ENCODE measurements at places on chromosomes 7 and 10. TPM values are rescaled to one million over a fixed set of nuclear protein-coding genes. Genes with fewer than 3 reads are reported as not detected.
A peak's percentile ranks its signal among the peaks of the same experiment; 100 is the strongest.

GRCh38 chr7:106895246-106895864 lies 30.3 kb downstream of the PIK3CG start:
- DNase-seq = no peak

- DNase-seq = no peak
These were observed 5.4 kb upstream of the COBL start for GRCh38 chr7:51321961-51322515.

DNA sequence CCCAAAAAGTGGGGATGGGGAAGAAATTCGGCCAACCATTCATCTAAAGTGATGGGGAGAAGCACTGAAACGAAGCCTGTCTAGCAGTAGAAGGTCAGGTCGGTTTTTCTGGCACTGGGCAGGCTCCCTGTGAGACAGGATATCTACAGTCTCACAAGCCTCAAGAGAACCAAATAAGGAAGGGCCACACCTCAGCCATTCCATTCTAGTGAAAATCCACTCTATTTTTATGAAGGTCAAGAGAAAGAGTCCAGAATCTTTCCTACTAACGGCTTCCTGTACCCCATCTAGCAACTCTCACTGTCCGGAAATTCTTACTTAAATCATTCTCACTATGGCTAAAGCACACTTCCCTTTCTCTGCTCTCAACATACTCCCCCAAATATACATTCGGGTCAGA lies 267.1 kb downstream of the PRPF18 start:
- DNase-seq = no peak

- DNase-seq = no peak
These were observed 120.9 kb upstream of the DIP2C start for GRCh38 chr10:810351-810846.

- no peak for DNase-seq
These were observed 30.6 kb downstream of the POR start for GRCh38 chr7:75945297-75946168.

- DNase-seq = no peak
These were observed 77.7 kb upstream of the GLI3 start for GRCh38 chr7:42314696-42315095.

DNA sequence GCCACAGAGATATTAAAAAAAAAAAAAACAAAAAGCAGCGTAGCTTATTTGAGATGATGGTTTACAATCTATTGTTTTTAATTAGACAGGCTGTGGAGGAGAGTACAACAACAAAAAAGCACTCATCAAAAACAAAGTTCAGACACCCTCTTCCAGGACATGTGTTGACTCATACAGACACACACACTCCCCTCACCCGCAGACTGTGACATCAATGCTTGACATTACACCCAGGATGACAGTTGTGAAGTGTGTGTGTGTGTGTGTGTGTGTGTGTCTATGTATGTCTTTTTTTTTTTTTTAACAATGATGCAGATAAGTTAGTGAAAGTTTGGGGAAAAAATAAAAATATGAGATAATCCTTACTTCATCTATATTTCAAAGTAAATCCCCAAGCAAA lies 303.6 kb downstream of the GPAM start:
- no peak for DNase-seq

GRCh38 chr10:67834375-67834774 lies 3.6 kb downstream of the DNAJC12 start:
- DNase-seq = no peak

DNA sequence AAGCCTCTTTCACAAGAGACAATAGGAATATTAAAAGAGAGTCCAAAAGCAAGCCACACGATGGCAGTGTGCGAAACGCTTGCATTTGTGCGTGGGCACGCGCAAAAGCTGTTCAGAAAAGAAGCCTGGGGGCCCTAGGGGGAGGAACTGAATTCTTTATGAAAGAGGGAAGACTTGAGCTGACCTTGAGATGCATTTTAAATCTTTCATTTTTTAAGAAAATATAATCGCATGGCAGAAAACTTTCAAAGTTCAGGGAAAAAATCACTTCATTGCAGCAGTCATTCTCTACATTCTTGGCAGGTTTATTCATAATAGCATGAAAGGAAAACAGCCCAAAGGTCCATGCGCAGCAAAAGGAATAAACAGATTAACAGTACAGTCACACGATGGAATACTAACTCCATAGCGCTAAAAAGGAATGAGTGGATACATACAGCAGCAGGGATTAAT lies 206.5 kb upstream of the PRKCQ start:
- peak; percentile 29 for DNase-seq

- DNase-seq = no peak
These were observed 221.5 kb upstream of the AOAH start for GRCh38 chr7:36945612-36946400.

DNA sequence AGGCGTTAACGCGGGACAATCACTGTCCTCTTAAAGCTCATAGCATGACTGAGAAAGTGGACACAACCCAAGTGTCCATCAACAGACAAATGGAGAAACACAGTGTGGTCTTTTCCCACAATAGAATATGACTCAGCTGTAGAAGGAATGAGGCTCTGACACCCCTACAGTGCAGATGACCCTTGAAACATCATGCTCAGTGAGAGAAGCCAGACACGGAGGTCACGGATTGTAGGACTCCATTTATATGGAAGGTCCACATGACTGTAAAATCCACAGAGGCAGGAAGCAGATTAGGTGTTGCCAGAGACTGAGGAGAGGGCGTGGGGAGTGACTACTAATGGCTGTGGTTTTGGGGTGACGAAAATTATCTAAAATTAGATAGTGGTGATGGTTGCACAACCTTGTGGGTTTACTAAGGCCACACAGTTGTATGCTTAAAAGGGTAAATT lies 6.1 kb upstream of the NCAPG2 start:
- no peak for DNase-seq

GRCh38 chr7:36931892-36932291 lies 207.6 kb upstream of the AOAH start:
- DNase-seq = no peak

- DNase-seq = no peak
These were observed 84.3 kb upstream of the MTPN start for GRCh38 chr7:136061433-136061832.

DNA sequence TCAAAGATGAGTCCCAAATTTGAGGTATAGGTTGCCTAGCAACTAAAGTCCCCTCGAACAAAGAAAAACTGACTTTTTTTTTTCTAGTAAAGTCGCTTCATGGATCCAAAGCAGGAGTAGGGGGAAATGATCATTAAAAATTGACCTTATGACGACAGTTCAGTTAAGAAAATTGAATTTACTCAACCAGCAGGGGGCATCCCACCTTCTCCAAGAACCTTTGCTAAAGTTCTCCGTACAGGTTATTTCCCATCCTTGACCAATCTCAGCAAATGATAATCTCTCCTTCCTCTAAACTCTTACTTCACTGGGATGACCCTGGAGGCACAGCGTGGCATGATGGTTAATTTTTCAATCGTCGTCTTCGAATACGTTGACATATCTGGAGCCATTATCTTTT lies 228.3 kb downstream of the CALN1 start:
- no peak for DNase-seq

DNA sequence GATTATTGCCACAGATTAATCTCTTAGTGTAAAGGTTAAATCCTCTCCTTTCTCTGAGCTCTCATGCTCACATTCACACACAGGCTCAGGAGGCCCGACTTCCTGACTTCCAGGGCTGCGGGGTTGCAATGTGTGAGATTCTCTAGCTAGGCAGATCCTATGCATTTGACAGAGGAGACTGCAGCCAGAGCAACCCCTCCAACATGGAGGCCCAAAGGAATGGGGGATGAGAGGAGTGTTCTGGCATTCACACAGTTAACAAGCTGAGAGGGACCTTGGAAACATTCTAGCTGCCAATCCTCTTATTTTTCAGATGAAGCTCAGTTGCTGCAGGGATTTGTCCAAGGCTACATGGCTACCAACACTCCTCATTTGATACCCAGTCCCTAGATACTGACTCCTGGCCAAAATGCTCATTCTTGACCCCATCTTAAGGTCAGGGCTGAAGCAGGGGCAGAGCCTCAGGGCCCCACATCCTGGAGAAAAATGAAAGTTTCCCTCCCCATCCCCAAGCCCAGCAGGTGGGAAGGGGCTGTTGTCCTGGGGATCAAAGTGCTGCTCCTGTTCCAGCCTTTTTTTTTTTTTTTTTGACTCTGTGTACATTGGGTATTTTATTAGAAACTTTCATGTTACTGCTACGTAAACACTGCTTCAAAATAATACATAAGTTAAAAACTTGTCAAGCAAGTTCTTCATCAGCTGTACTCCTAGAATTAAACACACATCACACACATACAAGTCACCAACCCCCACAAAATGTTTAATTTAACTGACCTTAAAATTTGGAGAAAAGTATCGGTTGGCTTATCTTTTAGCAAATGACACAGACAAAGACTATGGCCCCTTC lies 325.6 kb downstream of the PLXNA4 start:
- no peak for DNase-seq

GRCh38 chr10:114042895-114043531 lies 653 bp upstream of the ADRB1 start:
- no peak for DNase-seq

GRCh38 chr7:31098642-31099360 lies 46.7 kb downstream of the ADCYAP1R1 start:
- DNase-seq = no peak

DNA sequence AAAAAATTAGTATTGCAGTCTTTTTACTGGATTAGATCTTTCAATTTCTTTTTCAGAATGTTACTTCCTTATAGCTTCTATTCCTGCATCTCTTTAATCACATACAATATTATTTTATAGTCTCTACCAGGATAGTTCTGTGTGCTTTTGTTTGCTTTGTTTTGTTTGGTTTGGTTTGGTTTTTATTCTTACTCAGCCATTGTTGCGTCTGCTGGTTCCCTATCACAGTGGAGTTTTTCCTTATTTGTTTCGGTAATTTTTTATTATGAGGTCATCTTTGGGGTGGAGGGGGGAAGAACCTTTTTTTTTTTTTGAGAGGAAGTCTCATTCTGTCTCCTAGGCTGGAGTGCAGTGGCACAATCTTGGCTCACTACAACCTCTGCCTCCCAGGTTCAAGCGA lies 9.0 kb upstream of the BAIAP2L1 start:
- no peak for DNase-seq

GRCh38 chr7:80372415-80372814 lies 139.4 kb downstream of the GNAT3 start:
- DNase-seq = no peak

GRCh38 chr7:24510759-24511158 lies 62.5 kb upstream of the PALS2 start:
- no peak for DNase-seq

GRCh38 chr7:134300988-134301387 lies 15.7 kb downstream of the SLC35B4 start:
- DNase-seq = no peak

The CYP2C19 gene
- not detected for polyA plus RNA-seq

The ASAH2B gene
- polyA plus RNA-seq = 17.6 TPM

The OPN4 gene
- polyA plus RNA-seq = not detected

The FAM25A gene
- not detected for polyA plus RNA-seq

The HYAL4 gene
- not detected for polyA plus RNA-seq

The SLC16A9 gene
- 34.1 TPM for polyA plus RNA-seq

The GRID1 gene
- polyA plus RNA-seq = 1.6 TPM

The STEAP1 gene
- 11.5 TPM for polyA plus RNA-seq

The HYCC1 gene
- 22.5 TPM for polyA plus RNA-seq

The MSMB gene
- polyA plus RNA-seq = not detected
